ENCODE measurements at places on chromosomes 11 and 22. TPM values are rescaled to one million over a fixed set of nuclear protein-coding genes. Genes with fewer than 3 reads are reported as not detected.

Gene KCNJ5
- not detected for total RNA-seq

Gene SPTBN2
- 54.9 TPM for total RNA-seq

Gene OTOG
- total RNA-seq: not detected

Gene HBB
- total RNA-seq: not detected

Gene OR52E1
- total RNA-seq: not detected

Gene C11orf21
- not detected for total RNA-seq
